ENCODE measurements at places on chromosomes 6 and 20.

- no peak for DNase-seq
- no peak overlapping the region for H3K4me3 ChIP-seq
- no peaks in the 10 kb centered on the region for H3K4me1 ChIP-seq
These were observed 30.4 kb upstream of the SPDEF start for GRCh38 chr6:34586327-34587040.

GRCh38 chr20:57661746-57662455 lies 41.7 kb upstream of the ZBP1 start:
- H3K27me3 ChIP-seq, result no peaks in the 10 kb centered on the region
- DNase-seq, result no peak
- no peaks in the 10 kb centered on the region for H3K36me3 ChIP-seq
- peaks cover 17% of the 10 kb centered on the region for H3K4me1 ChIP-seq
- no peak overlapping the region for H3K27ac ChIP-seq

DNA sequence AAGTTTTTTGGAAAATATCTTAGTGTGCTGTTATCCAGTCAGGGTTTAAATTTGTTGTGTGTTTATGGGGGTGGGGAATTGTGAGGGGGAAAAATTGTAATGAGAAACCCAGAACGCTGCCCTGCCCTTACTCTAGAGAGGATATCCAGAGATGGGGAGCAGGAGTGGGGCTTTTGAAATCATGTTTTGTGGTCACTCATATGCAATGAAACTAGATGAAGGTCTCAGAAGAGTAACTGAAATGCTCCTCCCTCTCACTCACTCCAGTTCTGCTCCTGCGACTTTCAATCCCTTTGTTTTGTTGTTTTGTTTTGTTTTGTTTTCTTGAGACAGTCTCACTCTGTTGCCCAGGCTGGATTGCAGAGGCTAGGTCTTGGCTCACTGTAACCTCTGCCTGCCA lies 100.0 kb downstream of the CRYBG1 start:
- no peaks in the 10 kb centered on the region for H3K36me3 ChIP-seq
- no peak for DNase-seq

- peak; percentile 62 for DNase-seq
- H3K4me1 ChIP-seq, result no peaks in the 10 kb centered on the region
- no peak overlapping the region for H3K27ac ChIP-seq
- no peaks in the 10 kb centered on the region for H3K27me3 ChIP-seq
- H3K4me3 ChIP-seq, result no peak overlapping the region
These were observed 8.8 kb upstream of the PERP start for GRCh38 chr6:138115877-138116660.

- H3K4me3 ChIP-seq, result no peak overlapping the region
- H3K4me1 ChIP-seq, result peaks cover 31% of the 10 kb centered on the region
- no peaks in the 10 kb centered on the region for H3K36me3 ChIP-seq
- DNase-seq, result no peak
- no peaks in the 10 kb centered on the region for H3K27me3 ChIP-seq
These were observed 5.1 kb upstream of the TXLNB start for GRCh38 chr6:139296927-139297326.

DNA sequence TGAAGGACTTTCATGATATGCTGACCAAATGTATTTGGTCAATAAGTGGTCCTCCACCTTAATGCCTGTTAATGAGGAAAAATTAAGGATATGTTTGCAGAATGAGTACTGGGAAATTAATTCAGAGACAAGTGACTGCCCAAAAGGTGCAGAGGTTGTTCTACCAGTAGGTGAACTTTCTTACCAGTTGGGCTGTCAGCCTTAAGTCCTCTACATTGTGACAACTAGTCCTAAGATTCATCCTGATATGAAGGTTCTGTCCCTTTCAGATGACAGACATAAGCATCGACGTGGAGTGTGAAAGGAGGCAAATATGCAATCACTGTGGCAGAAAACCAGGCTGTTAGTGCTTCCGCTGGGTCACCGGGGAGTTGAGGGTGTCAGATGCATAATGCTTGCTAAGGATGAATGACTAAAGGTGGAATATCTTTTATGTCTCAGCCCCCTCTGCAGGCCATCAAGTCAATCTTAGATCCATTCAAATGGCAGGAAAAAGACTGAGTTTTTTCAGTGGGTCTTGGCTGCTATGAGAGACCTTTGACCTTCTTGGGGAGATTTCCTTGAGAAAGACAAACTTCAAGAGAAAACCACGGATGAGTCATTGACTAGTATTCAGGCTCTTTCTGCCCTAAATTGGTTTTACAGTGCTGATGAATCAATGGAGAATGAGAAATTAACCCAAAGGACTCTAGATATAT lies 226.0 kb downstream of the TPBG start:
- no peaks in the 10 kb centered on the region for H3K36me3 ChIP-seq
- H3K27ac ChIP-seq, result no peak overlapping the region
- DNase-seq, result peak; percentile 9
- H3K4me1 ChIP-seq, result no peaks in the 10 kb centered on the region
- no peak overlapping the region for H3K4me3 ChIP-seq

DNA sequence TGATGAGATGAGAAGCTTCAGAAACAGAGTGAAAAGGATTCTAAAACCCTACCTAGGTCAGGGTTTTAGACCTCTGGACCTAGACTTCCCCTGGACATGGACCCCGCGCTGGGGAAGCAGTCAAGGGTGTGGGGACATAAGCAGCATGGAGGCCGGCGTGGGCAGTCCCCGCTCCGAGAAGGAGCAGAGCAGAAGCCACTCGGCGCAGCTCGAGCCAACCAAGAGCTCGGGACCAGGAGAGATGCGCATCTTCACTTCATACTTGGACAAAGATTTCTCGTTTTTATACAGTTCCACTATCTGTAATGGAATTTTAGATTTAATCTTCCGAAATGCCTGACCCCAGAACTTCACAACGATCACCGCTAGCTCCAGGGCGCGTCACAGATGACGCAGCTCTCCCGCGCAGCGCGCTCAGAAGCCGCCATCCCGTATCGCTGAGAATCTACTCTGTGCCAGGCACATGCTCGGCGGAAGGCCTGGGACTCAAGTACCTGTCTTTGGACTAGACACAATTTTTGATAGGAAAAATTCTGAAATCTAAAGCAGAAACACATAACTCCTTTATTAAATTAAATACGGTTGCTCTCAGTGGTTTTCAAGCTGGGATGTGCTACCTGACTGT lies 60.3 kb downstream of the WDR27 start:
- no peaks in the 10 kb centered on the region for H3K4me1 ChIP-seq
- no peaks in the 10 kb centered on the region for H3K36me3 ChIP-seq
- H3K27me3 ChIP-seq, result no peaks in the 10 kb centered on the region
- no peak for DNase-seq
- H3K27ac ChIP-seq, result no peak overlapping the region

DNA sequence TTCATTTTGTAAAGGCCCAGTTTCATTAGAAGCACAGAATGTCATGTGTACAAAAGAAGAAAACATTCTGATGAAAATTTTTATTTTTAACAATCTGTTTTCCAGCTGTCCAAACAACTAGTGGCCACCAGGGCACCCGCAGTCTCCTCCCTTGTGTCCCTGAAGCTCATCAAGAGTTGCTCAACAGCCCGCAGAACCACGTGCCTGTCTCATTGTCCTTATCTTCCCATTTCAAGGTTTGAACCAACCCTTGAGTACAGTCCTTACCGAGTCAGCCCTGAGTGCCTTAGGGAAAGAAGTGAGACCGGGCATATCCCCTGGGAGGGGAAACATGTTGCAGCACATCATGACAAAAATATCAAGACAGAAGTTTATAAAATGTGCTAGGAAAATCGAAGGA lies 15.9 kb upstream of the ZNF133 start:
- peaks cover 2% of the 10 kb centered on the region for H3K27me3 ChIP-seq
- peaks cover 4% of the 10 kb centered on the region for H3K4me1 ChIP-seq
- H3K36me3 ChIP-seq, result no peaks in the 10 kb centered on the region
- no peak overlapping the region for H3K4me3 ChIP-seq
- no peak for DNase-seq

GRCh38 chr6:53056273-53056672 lies 8.9 kb upstream of the FBXO9 start:
- DNase-seq, result no peak
- no peak overlapping the region for H3K4me3 ChIP-seq
- peaks cover 34% of the 10 kb centered on the region for H3K4me1 ChIP-seq
- H3K27ac ChIP-seq, result no peak overlapping the region
- H3K36me3 ChIP-seq, result no peaks in the 10 kb centered on the region
- no peaks in the 10 kb centered on the region for H3K27me3 ChIP-seq

DNA sequence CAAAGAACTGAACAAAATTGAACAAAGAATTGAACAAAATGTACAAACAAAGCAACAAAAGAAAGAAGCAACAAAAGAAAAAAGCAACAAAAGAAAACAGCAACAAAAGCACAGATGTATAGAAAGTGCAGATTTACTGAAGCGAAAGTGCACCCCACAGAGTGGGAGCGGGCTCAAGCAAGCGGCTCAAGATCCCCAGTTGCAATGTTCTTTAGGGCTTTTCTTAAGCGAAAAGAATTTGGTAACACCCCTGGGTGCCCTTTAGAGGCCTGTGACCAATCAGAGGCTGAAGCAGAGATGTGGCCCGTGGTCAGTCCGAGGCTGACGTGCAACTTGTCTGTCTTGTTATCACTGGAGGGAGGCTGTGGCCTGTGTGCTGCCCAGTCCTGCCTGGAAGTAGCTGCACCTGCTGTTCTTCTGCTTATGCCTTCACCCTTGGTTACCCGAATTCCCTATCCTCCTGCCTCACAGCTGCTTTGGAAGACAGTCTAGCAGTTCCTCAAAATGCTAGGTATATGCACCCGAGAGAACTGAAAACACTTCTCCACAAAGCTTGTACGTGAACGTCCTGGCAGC lies 13.2 kb upstream of the KIF25 start:
- no peak overlapping the region for H3K4me3 ChIP-seq
- H3K27ac ChIP-seq, result no peak overlapping the region
- no peak for DNase-seq
- H3K27me3 ChIP-seq, result no peaks in the 10 kb centered on the region

- no peak for DNase-seq
- no peak overlapping the region for H3K27ac ChIP-seq
- peaks cover 15% of the 10 kb centered on the region for H3K4me1 ChIP-seq
- H3K27me3 ChIP-seq, result no peaks in the 10 kb centered on the region
- H3K4me3 ChIP-seq, result peak overlapping the region; percentile 40
These were observed 30.9 kb upstream of the NOTCH4 start for GRCh38 chr6:32254761-32255198.

DNA sequence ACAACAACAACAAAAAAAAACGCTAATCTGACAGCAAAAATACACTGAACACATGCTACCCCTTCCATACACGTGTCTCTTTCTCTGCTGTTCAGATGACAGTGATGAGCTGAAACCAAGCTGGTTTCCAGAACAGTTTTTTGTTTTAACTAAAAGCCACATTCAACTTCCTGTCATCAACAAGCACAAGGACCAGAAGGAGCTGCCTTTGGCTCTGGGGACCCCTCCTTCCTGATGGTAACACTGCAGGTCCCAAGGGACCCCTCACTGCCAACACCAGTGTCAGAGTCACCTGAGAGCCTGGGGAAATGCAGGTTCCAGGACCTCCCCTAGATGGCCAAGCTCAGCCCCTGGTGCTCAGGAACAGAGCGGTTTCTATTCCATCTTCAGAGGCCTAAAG lies 6.0 kb downstream of the CST7 start:
- H3K36me3 ChIP-seq, result peaks cover 21% of the 10 kb centered on the region
- H3K27me3 ChIP-seq, result no peaks in the 10 kb centered on the region
- H3K4me3 ChIP-seq, result no peak overlapping the region
- peak overlapping the region; percentile 38 for H3K27ac ChIP-seq

- no peak overlapping the region for H3K4me3 ChIP-seq
- H3K36me3 ChIP-seq, result no peaks in the 10 kb centered on the region
These were observed 437.8 kb downstream of the CDH26 start for GRCh38 chr20:60395991-60396390.

- no peaks in the 10 kb centered on the region for H3K4me1 ChIP-seq
- DNase-seq, result no peak
- H3K27me3 ChIP-seq, result no peaks in the 10 kb centered on the region
- H3K36me3 ChIP-seq, result no peaks in the 10 kb centered on the region
- no peak overlapping the region for H3K27ac ChIP-seq
- no peak overlapping the region for H3K4me3 ChIP-seq
These were observed 24.8 kb downstream of the AFDN start for GRCh38 chr6:167851370-167851952.

Measured in CD4-positive, alpha-beta memory T cell (primary cell).